ENCODE measurements at places on chromosomes 3 and 15. TPM values are rescaled to one million over a fixed set of nuclear protein-coding genes. Genes with fewer than 3 reads are reported as not detected.

The TERC gene
- total RNA-seq, result 108 TPM

The UBXN7 gene
- 21.9 TPM for total RNA-seq

The KBTBD13 gene
- not detected for total RNA-seq

The DUOX2 gene
- total RNA-seq, result not detected

The MYZAP gene
- total RNA-seq, result 7.4 TPM

The SEC62 gene
- total RNA-seq, result 39.5 TPM

The TLR9 gene
- 0.04 TPM for total RNA-seq

The BNC1 gene
- total RNA-seq, result 14.2 TPM

The HRH1 gene
- 14.6 TPM for total RNA-seq

The KCNH8 gene
- under 0.01 TPM for total RNA-seq

The CAMK2N2 gene
- not detected for total RNA-seq

The PCSK6 gene
- total RNA-seq, result 0.26 TPM

The CAND2 gene
- total RNA-seq, result 3.3 TPM

The C3orf49 gene
- not detected for total RNA-seq

The CHRFAM7A gene
- total RNA-seq, result 3.8 TPM

The CPLX3 gene
- not detected for total RNA-seq

The PARP15 gene
- total RNA-seq, result 0.07 TPM

The PLIN1 gene
- total RNA-seq, result 0.07 TPM

The AMOTL2 gene
- 85.1 TPM for total RNA-seq

The CFAP91 gene
- total RNA-seq, result 0.92 TPM

The HGD gene
- total RNA-seq, result not detected

The DMXL2 gene
- total RNA-seq, result 11.5 TPM

The NMB gene
- total RNA-seq, result 4.9 TPM

The GCSAM gene
- total RNA-seq, result not detected

The MPI gene
- total RNA-seq, result 57.3 TPM

The LMCD1 gene
- total RNA-seq, result 14.0 TPM

The SLC12A8 gene
- total RNA-seq, result 0.20 TPM

The ADAMTS17 gene
- total RNA-seq, result 0.13 TPM

The PSMD2 gene
- 780 TPM for total RNA-seq

The HRG gene
- total RNA-seq, result not detected

The B3GALNT1 gene
- 41.2 TPM for total RNA-seq

The MKRN2OS gene
- not detected for total RNA-seq

The RPS27L gene
- 505 TPM for total RNA-seq

The LPCAT4 gene
- 6.7 TPM for total RNA-seq

The MTFMT gene
- total RNA-seq, result 14.6 TPM

The RASA2 gene
- 16.5 TPM for total RNA-seq

The CHST2 gene
- total RNA-seq, result 5.9 TPM

The GOLGA6D gene
- not detected for total RNA-seq

The TM6SF1 gene
- total RNA-seq, result 46.6 TPM

The MME gene
- 15.1 TPM for total RNA-seq

The ARL6IP5 gene
- total RNA-seq, result 121 TPM

The ANKRD63 gene
- not detected for total RNA-seq

The UCN2 gene
- 0.07 TPM for total RNA-seq

The IL17RB gene
- total RNA-seq, result not detected

The SPINK8 gene
- not detected for total RNA-seq

The CACNA2D2 gene
- not detected for total RNA-seq

The COL8A1 gene
- 251 TPM for total RNA-seq

The SPATA12 gene
- 0.04 TPM for total RNA-seq

The UPK1B gene
- total RNA-seq, result not detected

The TIMP4 gene
- total RNA-seq, result 0.07 TPM

The ANKRD34C gene
- total RNA-seq, result not detected

The ADAMTSL3 gene
- total RNA-seq, result not detected

The NTRK3 gene
- not detected for total RNA-seq

The HIGD2B gene
- total RNA-seq, result 0.07 TPM

The FEZF2 gene
- total RNA-seq, result not detected

The ARL6 gene
- total RNA-seq, result 7.0 TPM

The NLGN1 gene
- 49.3 TPM for total RNA-seq

The TM4SF18 gene
- 81.6 TPM for total RNA-seq

Measured in pulmonary artery endothelial cell (primary cell).